ENCODE measurements at places on chromosomes 2 and 18. TPM values are rescaled to one million over a fixed set of nuclear protein-coding genes. Genes with fewer than 3 reads are reported as not detected.

DNA sequence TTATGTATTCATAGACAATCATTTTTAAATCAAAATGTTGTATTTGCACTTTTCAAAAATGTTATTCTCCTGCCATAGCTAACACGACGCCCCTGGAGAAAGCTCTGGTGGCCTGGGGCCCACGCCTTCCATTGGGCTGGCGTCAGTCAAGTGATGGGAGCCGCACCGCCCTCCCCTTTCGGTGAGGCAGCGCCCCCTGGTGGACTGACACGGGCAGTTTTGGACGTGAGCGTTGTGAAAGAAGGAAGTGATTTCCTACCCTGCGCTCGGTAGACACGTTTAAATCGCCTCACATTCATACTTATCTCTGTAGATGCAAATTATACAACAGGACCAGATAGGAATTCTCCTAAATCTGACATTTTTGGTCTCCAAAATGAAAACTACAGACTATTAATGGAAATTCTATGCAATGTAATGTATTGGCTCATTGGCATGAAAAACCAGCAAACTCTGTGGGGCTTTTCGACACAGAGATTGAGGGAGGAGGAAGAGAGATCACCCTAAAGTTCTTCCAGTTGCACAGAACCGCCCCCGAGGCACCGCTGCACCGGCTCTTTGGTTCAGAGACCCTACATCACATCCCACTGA, 326.2 kb upstream of the SOX11 start:
- peak; percentile 67 for DNase-seq

- no peak for DNase-seq
Measured at GRCh38 chr2:30566631-30567030, 119.6 kb downstream of the LCLAT1 start.

GRCh38 chr2:232448304-232448690, 7.7 kb upstream of the ALPI start:
- DNase-seq = no peak

DNA sequence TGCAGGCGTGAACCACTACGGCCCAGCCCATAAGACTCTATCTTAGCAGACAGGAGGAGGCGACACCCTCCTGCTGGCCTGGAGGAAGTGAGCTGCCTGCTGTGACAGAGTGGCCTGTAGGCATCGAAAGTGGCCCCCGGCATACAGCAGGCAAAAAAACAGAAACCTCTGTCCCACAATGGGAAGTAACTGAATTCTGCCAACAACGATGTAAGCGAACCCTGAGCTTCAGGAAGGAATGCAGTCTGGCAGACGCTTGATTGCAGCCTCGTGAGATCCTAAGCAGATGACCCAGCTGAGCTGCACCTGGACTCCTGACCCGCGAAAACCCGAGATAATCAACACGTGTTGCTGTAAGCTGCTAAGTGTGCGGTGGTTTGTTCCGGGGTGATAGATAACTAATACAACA, 13.6 kb downstream of the MRO start:
- no peak for DNase-seq

GRCh38 chr18:53305461-53305860, 919.0 kb downstream of the MBD2 start:
- no peak for DNase-seq

DNA sequence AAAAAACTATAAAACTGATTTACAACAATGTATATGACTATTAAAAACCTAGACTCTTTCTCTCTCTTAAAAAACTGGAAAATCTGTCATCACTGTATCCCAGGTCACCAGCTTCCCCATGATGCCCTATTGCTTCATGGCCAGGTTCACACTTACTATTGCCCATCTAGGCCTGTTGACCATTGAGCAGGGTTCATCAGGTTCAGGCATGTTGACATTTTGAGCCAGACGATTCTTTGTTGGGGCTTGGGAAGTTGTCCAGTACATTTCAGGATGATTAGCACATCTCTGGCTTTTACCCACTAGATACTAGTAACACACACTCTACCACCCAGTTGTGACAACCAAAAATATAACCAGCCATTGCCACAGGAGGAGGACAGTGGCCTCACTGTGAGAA, 26.9 kb upstream of the RAB27B start:
- no peak for DNase-seq

DNA sequence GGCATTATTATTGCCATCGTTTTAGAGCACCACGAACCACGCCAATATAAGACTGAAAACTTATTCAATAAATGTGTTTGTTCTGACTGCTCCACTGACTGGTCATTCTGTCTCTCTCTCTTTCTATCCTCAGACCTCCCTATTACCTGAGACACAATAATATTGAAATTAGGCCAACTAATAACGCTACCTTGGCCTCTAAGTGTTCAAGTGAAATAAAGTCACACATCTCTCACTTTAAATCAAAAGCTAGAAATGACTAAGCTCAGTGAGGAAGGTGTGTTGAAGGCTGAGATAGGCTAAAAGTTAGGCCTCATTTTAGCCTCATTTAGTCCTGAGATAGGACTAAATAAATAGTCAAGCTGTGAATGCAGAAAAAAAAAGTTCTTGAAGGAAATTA, 38.8 kb downstream of the G6PC2 start:
- DNase-seq = no peak

- DNase-seq = no peak
Measured at GRCh38 chr2:169709981-169710380, 15.7 kb downstream of the PHOSPHO2 start.

- DNase-seq = no peak
Measured at GRCh38 chr2:170411660-170412059, 233.7 kb downstream of the MYO3B start.

DNA sequence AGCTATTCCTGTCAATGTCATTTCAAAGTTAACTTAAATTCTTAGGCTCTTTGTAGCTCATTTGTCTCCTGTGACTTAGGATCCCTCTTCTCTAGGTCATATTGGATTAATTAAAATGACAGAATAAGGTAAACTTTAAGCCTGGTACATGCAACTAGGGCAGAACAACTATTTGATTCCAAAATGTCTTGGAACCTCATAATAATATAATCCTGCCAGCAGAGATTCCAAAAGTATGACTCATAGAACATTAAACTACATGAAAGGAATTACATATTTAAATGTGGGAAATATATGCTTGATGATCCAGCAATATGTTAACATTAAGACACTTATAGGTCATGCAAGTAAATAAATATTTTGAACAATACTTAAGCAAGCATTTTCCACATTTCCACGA, 63.3 kb downstream of the COL3A1 start:
- DNase-seq = no peak

DNA sequence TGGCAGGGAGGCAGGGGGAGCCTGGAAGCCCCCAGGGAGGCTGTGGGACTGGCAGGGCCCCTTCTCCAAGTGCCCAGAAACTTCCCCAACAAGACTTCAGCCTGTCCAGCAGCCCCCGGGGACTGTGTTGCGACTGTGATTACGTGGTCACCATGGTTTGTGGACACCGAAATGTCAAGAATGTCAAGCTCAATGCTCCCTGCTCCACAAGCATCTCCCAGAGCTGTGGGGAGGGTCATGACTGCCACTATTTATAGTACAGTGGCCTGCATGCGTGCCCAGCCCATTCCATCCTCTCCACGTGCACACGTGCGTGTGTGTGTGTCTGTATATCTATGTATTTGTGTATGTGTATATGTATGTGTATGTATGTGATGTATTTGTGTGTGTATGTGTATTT, 93.8 kb upstream of the MBOAT2 start:
- no peak for DNase-seq

DNA sequence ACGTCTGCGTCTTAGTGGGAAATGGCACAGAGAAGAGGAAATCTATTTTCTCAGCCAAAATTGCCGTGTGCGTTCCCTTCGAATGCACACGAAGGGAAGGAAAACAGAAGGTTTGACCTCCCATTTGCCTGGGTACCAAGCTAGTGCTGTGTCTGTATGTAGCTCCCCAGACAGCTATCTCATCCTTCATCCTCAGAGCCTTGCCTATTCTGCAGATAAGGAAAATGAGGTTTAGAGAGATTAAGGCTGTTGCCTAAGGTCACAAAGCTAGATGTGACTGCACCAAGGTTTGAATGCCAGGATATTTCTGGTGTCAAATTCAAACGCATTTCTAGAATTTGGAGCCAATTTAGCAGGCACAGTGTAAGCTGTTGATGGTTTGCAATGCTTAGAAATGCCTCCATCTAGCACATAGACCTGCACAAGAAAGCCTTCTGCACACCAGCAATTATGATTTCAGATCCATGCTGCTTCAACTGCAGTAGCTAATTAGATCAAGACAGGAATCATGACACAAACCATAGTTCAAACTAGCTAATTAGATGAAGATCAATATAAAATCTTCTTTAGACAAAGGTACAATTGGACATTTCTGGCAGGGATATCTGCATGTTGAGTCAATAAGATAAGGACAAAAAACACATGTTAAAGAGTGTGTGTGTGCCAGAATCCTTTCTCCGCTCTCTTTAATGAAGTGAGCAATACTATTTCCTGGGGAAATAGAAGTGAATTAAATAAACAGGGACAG, 115.1 kb downstream of the CMPK2 start:
- DNase-seq = no peak

DNA sequence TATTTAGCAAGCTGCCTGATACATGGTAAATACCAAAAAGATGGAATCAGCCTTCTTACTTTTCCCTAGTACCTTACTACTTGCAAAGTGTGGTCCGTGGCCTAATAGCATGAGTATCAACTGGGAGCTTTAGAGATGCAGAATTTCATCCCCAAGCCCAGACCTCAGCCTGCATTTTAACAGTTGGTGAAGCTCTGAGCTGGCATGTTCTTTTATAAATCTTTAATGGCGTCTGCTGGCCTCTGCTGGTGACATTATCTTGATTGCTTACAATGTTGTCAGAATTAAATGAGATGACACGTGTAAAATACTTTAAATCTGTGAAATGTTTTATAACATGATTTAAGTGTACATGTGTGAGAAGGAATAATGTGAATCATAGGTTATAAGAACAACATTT, 115.1 kb upstream of the NOSTRIN start:
- no peak for DNase-seq

- DNase-seq = no peak
Measured at GRCh38 chr18:413233-413632, 87.3 kb downstream of the COLEC12 start.

DNA sequence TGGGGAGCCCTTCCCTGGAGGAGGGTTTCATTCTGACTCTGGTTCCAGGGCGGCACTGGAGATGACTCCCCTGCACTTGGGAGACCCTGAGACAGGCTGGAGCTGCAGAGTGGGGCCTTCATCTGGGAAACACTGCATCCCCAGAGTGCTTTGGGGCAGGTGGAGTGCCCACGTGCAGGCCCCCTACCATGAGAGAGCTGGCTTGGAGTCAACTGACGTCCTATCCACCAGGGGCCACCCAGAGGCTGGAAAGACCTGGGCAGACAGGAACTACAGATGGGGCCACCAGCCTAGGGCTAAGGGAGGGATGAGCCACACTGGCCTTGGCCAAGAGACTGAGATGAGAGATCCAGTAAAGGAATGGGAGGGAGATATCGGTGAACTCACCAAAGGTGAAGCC, 153.8 kb downstream of the ASB1 start:
- DNase-seq = no peak

- DNase-seq = no peak
Measured at GRCh38 chr2:97961534-97961933, 34.2 kb downstream of the TMEM131 start.

GRCh38 chr18:45542043-45542442, 73.2 kb upstream of the SLC14A2 start:
- no peak for DNase-seq

GRCh38 chr2:175293776-175294175, 112.3 kb upstream of the ATP5MC3 start:
- no peak for DNase-seq

MAPK4 gene
- not detected for total RNA-seq

GNLY gene
- 21.5 TPM for total RNA-seq

TMEM163 gene
- total RNA-seq = not detected

HOXD12 gene
- not detected for total RNA-seq

All from activated CD4-positive, alpha-beta memory T cell treated with anti-CD3 and anti-CD28 coated beads for 36 hours (primary cell).